ENCODE measurements at places on chromosomes 4 and X.
A peak's percentile ranks its signal among the peaks of the same experiment; 100 is the strongest.

DNA sequence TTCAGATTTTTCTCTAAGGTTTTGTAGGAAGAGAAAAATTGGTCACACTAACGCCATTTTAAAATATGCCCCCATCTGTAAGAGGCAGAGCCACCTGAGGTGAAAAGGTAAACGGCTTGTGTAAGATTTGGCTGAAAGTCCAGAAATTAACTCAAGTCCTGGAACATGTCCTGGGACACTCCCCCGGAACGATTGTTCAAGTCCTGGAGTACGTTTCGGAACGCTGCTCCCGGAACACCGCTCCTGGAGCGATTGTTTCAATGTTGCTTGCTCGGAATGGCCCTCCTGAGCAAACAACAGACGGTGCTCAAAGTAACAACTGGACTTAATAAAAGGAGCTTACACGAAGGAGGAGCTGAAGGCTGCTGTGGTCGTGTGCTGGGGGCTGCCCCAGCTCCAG is 796.5 kb upstream of the SLIT2 start:
- no peak for DNase-seq

GRCh38 chr4:123618606-123619005 is 222.0 kb downstream of the SPRY1 start:
- no peak for DNase-seq

- DNase-seq: no peak
These were observed 4.5 kb upstream of the GBA3 start for GRCh38 chr4:22688236-22688635.

GRCh38 chrX:96361844-96362243 is 322.8 kb upstream of the DIAPH2 start:
- no peak for DNase-seq

DNA sequence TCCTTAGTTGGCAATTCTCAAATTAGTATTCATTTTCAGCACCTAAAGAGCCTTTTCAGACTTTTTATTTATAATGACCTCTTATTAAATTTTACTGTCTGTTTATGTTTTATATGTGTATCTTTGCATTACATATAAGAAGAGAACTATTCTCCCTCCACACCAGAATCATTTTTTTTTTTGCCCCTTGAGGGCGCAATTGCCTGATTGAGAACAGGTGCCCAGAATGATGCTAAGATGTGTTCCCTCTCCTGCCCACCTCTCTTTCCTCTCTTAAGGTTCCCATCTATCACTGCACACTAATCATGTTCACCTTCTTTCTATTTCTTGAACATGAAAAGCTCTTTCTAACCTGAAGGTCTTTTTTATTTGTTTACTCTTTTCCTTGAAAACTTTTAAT is 44.2 kb upstream of the ADAM29 start:
- DNase-seq: peak; percentile 8

- DNase-seq: peak; percentile 69
These were observed 18.9 kb upstream of the GPR101 start for GRCh38 chrX:137052643-137053235.

DNA sequence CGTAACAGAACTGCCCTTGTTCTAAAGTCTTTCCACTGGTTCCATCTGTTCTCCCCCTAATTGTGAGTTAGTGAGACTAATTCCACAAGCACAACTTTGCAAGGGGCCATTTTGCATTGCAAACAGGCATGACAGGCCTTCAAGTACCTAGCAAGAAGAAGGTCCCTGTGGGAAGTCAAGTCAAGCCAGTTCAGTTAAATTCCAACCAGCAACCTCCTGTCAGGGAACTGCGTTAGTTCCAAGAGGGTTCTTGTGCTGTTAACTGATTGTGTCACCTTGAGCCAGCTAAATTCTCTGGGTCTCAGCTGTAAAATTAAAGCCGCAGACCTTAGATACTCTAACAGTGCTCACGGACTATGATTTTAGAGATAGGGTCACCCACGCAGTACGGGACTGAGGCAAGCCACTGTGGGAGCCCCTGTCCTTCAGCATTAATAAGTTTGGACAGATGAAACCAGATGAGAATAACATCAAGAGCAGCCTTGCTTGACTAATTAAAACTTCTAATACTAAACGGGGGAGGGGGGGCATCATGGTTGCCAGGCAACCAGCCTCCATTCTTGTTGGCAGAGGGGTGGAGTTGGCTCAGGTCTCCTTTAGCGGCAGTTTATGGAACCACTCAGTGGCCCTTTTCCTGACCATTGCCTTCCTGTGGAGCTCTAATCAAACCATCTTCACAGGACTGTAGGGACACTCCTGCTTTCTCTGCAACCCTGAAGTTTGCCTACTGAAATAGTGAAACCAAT is 24.1 kb upstream of the TMEM150C start:
- no peak for DNase-seq

DNA sequence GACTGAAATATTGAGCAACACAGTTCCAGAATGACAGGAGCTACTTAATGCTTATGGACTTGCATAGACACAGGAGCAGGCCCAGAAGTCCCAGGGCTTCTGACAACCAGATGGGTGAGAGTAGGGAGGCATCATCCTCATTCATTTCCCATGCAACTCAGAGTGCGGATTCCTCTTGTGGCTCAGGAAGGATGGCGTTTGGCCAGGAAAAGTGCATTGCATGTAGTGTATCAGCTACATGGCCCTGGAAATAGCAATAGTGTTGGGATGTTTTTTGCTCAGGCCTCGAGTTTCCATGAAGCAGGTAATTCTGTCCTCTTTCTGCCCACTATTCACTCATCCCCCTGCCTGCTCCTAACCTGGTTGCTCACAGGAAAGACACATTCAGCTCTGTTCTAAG is 136.6 kb downstream of the PDGFRA start:
- no peak for DNase-seq

GRCh38 chrX:17527922-17528321 is 152.9 kb downstream of the NHS start:
- DNase-seq: no peak

DNA sequence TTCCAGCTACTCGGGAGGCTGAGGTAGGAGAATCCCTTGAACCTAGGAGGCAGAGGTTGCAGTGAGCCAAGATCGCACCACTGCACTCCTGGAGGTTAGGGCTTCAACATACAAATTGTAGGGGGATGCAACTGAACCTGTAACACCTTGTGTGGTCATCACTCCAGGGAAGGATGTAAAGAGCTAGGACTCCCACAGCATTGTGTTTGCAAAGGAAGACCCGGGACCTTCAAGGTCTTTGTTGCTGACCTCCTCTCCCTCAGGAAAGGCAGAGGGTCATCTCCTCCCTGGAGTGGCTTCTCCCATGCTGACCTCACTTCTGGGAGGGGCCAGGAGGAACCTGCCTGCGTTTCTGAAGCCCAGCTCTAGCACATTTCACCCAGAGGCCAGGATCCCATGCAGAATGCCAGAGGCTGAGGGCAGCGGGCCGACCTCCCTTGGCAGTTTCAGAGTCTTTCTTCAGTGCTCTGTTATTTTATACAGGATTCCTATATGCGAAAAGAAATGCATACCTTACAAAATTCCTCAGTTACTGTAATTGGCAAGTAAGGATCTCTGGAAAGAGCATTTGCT is 80.2 kb downstream of the HTRA3 start:
- no peak for DNase-seq

DNA sequence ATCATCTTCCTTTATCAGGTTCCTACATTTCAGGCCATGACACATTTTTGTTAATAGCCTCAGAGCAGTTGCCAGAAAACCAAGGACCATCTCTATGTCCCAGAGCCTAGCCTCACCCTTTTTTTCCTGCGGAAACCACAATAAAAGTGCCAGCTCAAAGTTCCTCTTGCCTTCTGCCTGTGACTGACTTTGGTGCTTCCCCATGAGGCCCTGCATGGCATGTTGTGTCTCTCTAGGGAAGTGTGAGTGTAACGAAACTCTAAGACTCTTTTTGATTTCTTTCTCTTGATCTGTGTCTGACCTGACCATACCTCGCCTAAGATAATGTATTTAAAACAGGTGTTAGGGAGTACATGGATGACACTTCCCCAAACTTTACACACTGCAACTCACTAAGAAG is 642.3 kb upstream of the BOD1L1 start:
- DNase-seq: no peak

- no peak for DNase-seq
These were observed 70.5 kb downstream of the SLC9A6 start for GRCh38 chrX:136055651-136056221.

DNA sequence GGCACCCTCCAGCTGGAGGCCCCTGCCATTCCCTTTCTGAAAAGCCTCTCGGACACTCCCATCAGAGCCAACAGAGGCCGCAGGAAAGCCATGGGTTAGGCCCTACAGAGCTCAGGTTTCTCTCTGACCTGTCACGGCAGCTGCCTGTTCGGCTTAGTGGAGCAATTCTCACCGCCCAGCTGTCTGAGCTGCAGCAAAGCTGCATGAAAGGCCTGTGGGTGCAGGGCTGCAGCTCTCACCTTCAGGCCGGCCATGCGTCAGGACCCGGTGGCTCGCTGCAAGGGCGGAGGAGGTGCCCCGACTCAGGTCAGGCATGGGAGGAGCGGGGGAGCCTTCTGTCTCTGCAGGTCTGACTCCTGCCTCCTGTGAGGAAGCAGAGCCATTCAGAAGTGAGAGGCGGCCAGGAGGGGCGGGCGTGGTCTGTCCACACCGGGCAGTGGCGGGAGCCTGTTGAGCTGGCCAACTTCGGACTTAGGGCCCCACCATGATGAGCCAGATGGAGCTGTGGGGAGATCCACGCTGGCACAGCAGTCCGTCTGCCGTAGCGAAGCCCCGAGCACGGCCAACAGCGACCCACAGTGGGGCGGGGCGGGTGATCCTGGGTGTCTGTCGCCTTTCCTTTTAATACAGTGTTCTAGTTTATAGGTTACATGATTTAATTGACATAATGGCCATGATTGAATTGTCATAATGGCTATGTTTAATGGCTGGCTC is 23.4 kb downstream of the PDE6B start:
- DNase-seq: no peak

GRCh38 chr4:23485801-23486200 is 404.0 kb downstream of the PPARGC1A start:
- no peak for DNase-seq

GRCh38 chr4:18930487-18930886 is 908.9 kb upstream of the LCORL start:
- no peak for DNase-seq

DNA sequence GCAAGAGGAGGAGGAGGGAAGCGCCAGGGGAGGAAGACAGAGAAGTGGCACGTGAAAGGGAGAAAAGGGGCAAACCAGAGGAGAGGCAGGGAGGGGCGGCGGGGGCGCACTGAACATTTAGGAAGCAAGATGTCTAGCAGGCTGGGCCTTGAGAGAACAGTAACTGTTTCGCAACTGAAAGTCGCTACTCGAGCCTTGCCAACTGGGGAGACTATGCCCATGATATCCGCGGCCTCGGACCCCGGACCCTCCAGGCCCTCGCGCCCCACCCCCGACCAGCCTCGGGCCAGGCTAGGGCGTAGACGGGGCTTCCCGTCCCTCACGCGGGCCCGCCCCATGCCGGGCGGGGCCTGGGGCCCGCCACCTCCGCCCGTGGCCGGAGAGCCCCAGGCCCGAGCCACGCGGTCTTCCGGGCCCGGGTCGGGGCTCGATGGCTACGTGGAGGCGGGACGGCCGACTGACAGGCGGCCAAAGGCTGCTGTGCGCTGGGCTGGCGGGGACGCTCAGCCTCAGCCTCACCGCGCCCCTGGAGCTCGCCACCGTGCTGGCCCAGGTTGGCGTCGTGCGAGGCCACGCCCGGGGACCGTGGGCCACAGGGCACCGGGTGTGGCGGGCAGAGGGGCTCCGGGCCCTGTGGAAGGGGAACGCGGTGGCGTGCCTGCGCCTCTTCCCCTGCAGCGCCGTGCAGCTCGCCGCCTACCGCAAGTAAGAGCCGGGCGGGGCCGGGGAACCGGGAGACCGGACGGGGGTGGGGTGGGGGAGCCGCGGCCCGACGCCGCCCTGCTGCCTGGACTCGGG is at the start of gene SLC25A43:
TSS of gene SLC25A43 (plus strand) at position 363 of the 798 bp plus-strand sequence. CDS start at position 431, 68 bp downstream.
- peak; percentile 87 for DNase-seq

- DNase-seq: no peak
These were observed 204.5 kb downstream of the CPE start for GRCh38 chr4:165583341-165583740.

- no peak for DNase-seq
These were observed 308.7 kb downstream of the PRDM5 start for GRCh38 chr4:120613778-120614177.

GRCh38 chr4:125262079-125262478 is 52.7 kb upstream of the FAT4 start:
- no peak for DNase-seq

DNA sequence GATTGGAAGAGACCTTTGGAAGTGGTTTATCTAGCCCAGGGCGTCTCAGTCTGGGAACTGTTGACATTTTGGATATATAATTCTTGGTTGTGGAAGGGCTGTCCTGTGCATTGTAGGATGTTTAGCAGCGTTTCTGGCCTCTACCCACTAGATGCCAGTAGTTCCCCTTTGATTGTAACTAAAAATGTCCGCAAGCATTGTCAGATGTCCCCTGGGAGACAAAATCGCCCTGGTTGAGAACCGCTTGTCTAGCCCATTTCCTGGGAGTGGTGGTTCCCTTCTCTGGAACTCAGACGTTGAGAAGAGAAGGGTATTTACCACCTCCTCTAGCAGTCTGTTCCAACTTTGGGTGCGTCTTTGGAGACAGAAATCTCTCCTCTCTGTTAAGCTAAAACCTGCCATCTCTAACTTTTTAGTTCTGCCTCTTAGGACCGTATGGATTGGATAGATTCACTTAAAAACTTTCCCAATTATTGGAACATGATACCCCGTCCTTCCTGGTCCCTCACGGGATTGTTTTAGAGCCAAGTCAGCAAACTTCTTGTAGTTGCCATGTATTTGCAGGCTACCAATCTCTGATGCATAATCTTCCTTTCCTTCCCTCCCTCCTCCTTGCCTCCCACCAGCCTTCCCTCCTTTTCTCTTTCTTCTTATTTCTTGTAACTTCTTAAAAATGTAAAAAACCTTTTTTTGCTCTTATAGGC is 13.9 kb downstream of the TMEM165 start:
- DNase-seq: no peak

DNA sequence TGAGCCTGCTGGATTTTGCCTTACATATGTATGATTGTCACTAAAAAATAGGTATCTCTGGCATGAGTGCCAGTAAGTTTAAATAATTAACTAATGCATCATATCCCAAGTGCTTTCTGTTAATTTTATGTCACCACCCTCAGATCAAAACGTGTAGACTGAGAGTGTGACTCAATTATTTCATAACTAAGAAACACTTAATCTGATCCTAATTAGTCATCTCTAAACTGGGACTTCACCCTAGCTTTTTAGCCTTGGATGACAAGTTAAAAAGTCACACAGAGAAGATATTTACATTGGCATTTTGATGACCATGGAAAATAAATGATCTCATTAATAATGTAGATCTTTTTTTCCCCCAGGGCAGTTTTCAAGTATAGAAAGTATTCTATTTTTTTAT is 23.1 kb upstream of the SLC6A14 start:
- DNase-seq: no peak

- no peak for DNase-seq
These were observed 309.2 kb upstream of the EMCN start for GRCh38 chr4:100826808-100827548.

DNA sequence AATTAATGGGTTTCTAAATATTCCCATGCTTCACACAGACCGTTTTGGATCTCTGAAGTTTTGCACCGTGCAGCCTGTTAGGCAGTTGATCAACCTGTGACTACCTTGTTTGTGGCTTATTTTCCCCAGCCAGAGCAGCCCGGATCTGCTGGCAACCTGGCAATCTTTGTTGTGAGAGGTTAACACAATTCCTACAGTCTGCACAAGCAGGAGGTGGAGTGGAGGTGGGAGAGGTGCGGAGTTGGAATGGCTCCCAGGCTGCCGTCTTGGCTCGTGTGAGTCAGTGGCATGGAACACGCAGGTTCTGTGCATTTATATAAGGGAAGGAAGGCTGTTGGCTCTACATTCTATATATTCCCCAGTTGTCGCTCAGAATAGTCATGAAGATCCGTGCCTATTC is 70.9 kb upstream of the STOX2 start:
- DNase-seq: no peak

GRCh38 chr4:168411318-168412150 is 68.8 kb downstream of the DDX60L start:
- DNase-seq: no peak
